Right lung (tissue), 10 donors: ENCODE measurements at places on chromosomes 11 and 22. TPM values are rescaled to one million over a fixed set of nuclear protein-coding genes. Genes with fewer than 3 reads are reported as not detected.

DNA sequence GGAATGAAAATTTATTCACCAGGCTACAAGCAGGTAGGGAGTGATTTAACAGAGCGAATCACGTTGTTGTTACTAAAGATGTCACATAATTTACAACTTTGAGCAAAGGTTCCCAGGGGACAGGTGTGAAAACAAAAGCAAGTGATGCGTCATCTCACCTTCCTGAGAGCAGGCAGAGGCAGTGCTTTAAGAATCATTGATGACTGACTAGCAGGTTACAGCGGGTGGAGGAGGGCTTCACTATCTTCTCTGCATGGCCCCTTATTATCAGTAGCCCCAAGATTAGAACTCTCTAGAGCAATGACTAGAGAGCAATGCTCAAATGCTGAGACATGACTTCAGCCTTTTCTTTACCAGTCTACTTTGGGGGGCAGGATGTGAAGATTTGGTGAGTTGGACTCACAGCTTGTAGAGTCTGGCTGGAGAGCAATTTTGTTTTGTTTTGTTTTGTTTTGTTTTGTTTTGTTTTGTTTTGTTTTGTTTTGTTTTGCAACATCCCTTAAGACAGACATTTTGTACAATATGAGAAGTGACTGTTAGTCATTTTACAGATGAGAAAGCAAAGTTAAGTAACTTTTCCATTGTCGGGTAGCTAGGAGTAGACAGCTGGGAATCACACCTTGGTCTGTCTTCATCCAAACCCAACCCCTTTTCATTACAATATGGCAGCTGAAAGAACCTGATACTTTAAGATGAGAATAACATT is 84.8 kb downstream of the SLC1A2 start:
- DNase-seq, result no peak

Gene SVIP
- 34.3 TPM for polyA plus RNA-seq

Gene CLDN5
- 60.9 TPM for polyA plus RNA-seq

- DNase-seq, result no peak
Measured at GRCh38 chr11:74471668-74472429, 4.5 kb upstream of the KCNE3 start.

DNA sequence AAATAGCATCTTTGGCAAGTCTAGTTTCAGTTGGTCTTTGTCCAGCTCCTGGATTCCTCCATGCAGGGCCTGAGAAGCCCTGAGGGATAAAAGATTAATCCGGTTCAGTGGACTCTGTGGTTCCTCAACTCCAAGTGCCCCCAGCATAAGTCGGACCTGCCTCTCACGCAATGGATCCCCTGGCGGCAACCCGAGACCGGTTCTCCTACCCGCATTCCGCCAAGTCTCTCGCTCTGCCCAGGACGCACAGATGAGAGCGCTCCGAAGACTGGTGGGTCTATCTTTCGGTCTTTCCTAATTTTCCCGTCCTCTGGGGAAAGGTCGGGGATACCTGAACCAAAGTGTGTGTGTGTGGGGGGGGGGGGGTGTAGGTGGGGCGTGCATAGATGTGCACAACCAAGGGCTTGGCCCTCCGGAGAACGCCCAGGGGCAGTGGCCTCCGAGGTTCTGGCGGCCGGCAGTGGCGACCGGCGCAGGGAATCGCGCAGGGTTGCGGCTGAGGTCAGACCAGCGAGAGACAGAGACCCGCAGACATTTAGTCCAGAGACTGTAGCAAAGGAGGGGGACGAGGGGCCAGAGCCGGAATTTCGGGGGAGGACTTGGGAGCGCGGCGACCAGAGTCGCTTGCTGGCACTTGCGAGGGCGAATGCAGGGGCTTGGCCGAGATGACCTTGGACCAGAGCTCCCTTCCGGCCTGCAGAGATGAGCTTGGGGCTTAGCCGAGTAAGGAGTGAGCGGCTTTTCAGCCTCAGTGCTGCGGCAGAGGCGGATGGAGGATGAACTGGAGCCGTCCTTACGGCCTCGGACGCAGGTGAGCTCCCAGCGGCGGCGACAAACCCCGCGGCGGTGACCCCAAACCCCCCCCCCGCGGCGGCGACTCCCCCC is 712 bp upstream of the SLC2A11 start:
- DNase-seq, result no peak

DNA sequence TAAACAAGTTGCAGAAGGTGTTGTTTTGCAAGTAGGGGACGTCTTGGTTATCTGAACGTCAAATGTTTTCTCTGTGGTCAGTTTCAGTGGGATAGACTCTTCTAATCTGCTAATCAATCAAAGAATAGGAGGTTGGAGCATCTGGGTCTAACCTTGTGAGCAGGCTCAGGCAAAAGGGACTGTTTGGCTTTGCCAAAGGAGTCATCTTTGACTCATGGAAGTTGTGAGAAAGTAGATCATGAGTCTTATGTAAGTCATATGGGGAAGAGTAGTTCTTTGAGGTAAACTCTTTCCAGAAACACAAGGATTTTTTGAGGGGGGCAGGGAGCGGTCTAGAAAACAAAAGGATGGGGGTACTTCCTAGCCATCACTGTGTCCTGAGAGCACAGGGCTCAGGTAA is 27.1 kb upstream of the TOP3B start:
- no peak for DNase-seq

Gene PDGFB
- polyA plus RNA-seq, result 29.0 TPM

DNA sequence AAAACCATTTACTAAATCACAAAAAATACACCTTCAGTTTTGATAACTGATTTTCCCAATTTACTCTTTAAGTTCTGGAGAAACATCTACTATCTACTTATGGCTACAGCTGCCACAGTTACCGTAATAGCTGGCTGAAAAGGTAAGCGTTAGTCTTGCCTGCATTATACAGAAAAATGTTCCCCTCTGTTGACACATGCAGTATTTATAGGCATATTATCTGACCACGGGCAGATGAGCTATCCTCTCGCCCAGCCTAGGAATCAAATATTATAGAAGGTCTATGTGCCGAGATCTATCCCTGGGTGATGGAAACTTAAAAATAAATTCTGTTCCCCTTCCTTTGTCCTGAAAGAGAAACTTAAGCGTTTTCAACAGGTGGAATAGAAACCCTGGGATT is 283.8 kb downstream of the CADM1 start:
- DNase-seq, result no peak

DNA sequence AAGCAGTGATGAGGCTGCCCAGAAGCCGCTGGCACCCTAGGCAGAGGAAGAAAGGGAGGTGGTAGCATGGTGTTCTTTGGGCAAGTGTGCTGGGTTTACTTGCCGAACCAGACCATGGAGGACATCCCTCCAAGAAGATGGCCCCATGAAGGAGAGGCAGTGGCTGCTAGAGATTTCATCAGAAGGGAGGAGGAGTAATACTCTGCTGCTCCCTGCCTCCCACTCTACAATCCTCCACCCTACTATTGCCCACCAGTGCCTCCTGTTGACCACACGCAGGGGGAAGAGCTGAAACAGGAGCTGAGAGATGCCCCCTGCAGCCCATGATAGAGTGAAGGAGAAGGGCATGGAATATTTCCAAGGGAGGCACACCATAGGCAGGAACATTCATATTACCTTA is 51.0 kb upstream of the PRSS23 start:
- DNase-seq, result no peak
